Sigmoid colon (tissue), 7 donors: ENCODE measurements at places on chromosomes 6 and 20. TPM values are rescaled to one million over a fixed set of nuclear protein-coding genes. Genes with fewer than 3 reads are reported as not detected.

The BEND6 gene
- 1.1 TPM for total RNA-seq

The SLC22A3 gene
- 23.3 TPM for total RNA-seq

GRCh38 chr20:36219671-36220220 is 16.5 kb upstream of the AAR2 start:
- no peak overlapping the region for H3K4me3 ChIP-seq
- no peaks in the 10 kb centered on the region for H3K4me1 ChIP-seq
- no peaks in the 10 kb centered on the region for H3K27me3 ChIP-seq

DNA sequence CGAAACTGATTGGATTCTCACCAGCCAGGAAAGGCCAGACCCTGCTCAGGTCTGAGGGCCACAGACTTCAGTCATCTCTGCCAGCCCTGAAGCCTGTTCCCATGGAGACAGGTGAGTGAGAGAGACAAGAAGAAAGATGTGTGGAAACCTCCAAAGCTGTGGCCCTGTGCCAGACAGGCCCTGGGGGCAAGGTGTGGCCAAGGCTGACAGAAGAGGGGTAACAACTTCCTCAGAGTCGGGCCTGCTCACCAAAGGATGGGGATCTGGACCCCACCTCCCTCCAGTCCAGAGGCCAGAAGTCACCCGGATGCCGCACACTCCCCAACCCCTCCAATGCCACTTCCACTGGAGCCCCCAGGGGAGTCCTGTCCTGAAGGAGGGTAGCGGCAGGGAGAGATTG is 73.6 kb downstream of the MDGA1 start:
- H3K27me3 ChIP-seq, result peaks cover 63% of the 10 kb centered on the region
